Amygdala (tissue), 56 donors: ENCODE measurements at places on chromosomes 13 and 19.

GRCh38 chr13:25151626-25152195, 20.4 kb downstream of the AMER2 start:
- DNase-seq, result no peak

- peak; percentile 0 for DNase-seq
Observed at GRCh38 chr13:81487151-81487550, 1146.2 kb upstream of the SPRY2 start.

- DNase-seq, result no peak
Observed at GRCh38 chr13:105466376-105466775, 1069.1 kb downstream of the EFNB2 start.

- no peak for DNase-seq
Observed at GRCh38 chr19:37484406-37485168, 15.4 kb downstream of the ZNF570 start.

- DNase-seq, result no peak
Observed at GRCh38 chr13:46844431-46844830, 47.5 kb upstream of the ESD start.

- DNase-seq, result no peak
Observed at GRCh38 chr13:99299920-99300341, 7.3 kb downstream of the GPR183 start.

DNA sequence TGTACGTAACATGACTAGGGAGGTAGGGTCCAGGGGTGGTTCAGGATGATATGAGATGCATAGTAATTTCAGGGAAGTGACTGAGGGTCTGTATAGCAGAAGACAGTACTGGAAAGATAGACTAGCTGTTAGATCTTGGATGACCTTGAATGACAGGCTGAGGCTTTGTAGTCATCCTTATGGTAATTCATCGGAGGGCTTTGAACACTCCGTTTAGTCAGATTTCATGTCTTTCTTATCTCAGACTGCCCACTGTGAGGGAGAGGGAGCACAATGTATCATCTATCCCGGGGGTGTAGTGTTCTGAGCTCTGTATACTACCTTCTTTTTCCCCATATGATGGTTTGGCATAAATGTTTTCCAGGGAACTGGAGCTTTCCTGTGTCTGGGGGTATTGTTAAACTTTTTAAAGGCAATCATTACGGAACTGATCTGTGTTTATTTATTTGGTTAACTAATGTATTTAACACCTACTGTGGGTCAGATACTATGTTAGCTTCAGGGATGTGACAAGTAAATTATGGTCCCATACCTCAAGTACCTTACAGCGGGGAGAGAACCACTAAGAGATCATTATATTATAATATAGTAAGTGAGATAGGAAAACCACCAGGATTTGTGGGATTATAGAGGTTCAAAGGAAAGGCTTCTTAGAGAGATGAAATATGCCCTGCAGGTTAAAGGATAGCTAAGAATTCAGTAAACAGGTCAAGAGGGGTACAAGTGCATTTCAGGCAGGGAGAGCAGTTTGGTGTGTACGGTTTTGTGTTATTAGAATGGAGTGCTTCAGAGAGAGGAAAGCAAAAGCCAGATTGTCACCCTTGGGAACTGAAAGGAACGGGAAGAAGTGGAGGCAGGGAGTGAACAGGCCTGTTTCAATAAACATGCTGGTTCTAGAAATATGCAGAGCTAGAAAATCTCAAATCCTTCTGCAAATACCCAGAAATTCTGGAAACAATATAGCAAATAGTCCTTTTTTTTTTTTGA, 164.8 kb upstream of the KL start:
- no peak for DNase-seq

GRCh38 chr13:103540382-103540765, 474.2 kb upstream of the SLC10A2 start:
- no peak for DNase-seq

DNA sequence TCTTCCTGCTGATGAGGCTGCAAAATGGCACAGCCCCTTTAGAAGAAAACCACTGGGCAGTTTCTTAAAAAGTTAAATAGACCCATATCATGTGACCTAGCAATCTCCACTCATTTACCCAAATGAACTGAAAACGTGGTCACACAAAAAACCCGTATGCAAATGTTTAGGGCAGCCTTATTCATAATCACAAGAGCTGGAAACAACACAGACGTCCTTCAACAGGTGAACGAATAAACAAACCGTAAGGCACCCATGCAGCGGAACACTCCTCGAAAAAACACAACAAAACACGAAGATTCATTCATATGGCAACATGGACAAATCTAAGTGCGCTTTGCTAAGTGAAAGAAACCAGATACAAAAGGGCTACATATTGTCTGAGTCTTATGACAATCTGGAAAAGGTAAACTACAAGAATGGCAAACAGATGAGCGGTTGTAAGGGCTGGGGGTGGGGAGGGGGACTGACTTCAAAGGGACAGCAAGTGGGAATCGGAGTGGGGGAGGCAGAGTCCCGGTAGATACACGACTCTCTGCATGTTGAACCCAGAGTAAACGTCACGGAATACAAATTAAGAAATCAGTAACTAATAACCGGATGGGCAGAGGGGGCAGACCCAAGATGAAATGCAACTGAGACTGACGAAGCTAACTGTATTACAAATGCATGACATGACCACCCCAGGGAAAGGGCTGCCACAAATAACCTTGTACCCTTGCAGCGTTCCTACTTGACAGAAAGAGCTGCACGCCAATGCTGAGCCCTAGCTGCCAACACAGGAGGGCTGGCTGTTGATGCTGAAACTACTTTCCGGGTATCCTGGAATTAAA, 33.4 kb downstream of the MLLT1 start:
- DNase-seq, result no peak

DNA sequence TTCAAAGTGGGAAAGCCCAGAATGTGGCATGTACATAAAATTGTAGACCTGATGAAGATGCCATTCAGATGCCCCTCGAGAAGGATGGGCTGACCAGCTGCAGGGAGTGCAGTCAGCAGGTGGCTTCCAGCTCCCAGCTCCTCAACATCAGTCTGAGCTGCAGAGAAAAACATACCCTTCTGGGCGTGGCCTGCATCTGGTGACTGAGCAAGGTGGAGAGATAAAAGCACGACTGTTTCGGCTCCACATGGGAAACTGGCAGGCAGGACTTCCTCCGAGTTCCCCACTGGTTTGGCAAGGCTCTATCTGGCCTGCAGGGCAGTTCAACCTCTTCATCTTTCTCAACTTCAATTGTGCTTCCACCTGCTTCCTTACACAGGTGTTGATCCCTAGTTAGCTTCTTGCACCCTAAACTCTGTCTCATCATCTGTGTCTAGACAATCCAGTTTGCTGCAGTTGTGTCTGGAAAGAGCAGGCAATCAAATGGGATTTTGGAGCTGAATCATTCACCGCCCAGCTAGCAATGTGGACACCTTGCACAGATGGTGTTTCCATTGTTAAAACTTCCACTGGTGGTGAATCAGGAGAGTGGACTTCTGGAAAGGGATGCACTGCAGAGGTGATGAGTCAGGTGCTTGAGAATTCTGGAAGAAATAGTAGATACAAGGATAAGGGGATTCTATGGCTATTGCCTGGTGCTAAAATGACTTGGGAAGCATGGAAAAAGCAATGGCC, 56.8 kb downstream of the POLR1D start:
- no peak for DNase-seq

DNA sequence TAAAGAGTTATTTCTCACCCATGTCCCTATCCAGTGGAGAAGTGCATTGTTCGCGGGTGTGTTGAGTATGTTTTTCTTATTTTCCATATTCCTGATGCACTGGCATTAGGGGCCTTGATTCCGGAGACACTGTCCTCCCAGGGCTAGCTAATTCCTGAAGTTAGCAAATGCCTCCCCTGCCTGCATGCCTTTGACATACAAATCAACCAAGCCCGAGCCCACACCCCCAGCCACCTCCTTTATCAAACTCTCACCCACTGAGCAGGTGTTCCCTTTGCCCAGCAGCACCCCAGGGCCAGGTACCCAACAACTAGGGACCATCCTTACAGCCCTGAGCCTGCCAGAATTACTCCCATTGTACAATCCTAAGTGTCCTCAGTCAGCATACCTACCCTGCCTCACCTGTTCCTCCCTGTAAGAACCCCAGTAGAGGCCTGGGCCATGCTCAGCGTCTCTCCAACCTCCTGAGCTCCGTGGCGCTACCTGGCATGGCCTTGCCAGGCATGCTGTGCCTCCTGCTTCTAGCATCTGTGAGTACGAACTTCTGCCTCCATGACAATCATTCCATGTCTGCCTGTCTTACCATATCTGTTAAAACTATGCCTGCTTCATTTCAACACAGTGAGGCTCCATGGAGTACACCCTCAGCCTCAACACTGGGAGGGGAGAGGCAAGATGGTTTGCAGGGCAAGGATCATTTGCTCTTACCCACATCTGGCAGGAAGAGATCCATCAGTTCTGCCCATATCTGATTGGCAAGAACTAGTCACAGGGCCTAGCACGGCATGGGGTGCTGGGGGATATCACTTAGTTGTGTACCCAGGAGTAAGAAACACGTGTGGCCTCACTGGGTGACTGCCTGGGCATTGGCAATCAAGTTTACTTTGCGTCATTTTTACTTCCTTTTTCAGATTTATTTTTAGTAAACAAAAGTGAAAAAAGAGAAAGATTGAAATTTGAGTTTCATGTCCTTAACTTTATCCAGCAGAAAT, 203.9 kb downstream of the SHISA2 start:
- DNase-seq, result no peak

DNA sequence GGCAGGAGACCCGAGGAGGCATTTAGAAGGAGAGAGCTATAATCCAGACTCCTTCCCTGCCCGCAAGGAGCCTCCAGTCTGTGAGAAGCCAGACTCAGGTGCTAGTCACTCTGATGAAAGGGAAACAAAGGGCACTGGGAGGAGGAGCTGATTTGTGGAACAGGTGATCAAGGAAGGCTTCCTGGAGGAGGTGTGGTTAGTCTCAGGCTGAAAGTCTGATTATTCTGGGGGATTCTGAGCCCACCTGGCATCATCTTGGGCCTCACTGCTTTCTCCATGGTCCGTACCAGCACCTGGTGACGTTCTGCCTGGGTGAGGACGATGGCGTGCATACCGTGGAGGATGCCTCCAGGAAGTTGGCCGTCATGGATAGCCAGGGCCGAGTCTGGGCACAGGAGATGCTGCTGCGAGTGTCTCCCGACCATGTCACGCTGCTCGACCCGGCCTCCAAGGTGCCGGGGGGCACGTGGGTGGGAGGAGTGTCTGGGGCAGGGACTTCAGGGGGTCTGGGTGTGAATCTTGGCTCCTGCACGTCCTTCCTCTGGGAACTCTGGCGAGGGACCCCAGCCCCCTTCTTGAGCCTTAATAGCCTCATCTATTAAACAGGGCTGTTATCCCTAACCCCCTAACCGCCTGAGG, 3.9 kb downstream of the EPS8L1 start:
- no peak for DNase-seq

- no peak for DNase-seq
Observed at GRCh38 chr13:64283926-64284325, 2868.3 kb upstream of the PCDH20 start.

GRCh38 chr19:28632371-28633080, 580.4 kb downstream of the UQCRFS1 start:
- DNase-seq, result no peak

DNA sequence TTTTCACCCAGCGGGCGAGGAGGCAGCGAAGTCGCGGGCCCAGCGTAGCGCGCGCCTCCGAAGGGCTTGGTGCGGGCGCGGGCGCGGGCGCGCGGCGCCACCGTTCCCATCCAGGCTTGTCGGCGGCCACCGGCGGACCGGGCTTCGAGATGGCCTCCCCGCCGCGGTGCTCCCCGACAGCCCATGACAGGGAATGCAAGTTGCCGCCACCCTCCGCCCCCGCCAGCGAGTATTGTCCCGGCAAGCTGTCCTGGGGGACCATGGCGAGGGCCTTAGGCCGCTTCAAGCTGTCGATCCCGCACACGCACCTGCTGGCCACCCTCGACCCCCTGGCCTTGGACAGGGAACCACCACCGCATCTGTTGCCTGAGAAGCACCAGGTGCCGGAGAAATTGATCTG, at the start of gene WDR88:
TSS of gene WDR88 (plus strand) at position 94 of the 400 bp plus-strand sequence. CDS start at position 150, 56 bp downstream.
- DNase-seq, result no peak

- no peak for DNase-seq
Observed at GRCh38 chr13:20977394-20977793, 74.8 kb upstream of the XPO4 start.

DNA sequence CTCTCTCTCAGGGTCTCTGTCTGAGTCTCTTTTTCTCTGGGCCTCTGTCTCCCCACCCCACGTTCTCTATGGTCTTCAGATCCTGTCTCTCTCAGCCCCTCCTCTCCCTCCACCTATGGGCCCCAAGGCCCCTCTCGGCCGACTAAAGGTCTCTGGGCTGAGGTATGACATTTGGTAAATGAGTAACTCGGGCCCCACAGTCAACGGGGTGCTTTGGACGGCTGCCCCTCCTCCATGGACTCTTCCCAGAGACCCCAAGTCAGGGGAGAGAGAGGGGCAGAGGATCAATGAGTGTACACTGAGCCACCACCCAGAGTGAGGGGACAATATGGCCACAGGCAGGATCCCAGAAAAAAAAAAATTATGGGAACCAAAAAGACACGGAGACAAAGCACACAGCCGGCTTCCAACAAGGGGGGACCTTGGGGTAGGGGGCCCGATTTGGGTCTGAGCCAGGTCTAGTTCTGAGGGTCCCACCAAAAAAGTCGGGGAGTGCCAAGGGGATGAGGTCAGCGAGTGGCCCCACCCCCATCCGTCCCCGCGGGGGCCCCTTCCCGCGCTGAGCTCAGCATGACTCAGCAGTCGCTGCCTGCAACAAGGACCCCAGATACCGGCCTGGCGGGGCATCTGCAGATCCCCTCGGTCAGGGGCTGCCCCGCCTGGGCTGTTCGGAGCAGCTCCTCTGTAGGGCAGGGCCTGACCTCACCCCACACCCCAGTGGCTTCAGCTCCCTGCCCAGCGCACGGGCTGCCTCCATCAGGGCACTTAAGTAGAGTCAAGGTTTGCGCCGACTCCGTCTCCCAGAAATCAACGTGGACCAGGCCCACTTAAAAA, 1.5 kb upstream of the FTL start:
- DNase-seq, result peak; percentile 23

- DNase-seq, result no peak
Observed at GRCh38 chr19:46497773-46498172, 2.1 kb upstream of the PNMA8B start.

DNA sequence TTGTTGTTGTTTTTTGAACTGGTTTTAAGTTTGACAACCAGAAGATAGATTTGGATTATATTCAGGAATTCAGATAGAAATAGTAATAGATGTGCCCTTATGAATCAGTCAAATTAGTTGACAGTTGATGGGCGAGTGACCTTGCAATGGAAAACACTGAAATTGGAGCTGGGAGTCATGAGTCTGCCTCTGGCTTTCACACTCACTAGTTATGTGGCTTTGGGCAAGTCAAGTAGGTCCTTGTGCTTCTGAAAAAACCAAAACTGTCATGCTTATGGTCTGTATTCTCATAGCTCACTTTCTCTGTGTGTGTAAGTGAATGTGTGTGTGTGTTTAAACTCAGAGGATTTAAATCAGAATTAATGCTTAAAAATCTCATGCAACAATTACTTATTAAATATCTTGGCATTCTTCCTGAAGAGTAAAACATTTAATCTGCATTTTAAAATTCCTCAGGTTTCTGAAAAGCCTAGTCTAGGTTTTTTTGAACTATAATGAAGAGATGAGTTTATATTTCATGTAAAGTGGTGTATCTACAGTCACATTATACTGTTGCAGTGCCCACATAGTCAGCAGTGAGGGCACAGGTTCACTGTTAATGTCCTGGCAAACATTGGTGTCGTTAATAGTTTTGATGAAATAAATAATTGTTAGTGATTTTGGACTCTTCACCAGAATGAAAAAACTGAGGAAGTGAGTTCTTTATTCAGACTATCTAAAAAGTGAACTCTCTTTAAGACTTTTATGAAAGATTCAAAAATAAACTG, 32.5 kb downstream of the UCHL3 start:
- no peak for DNase-seq

GRCh38 chr19:38411041-38411712, 8.3 kb downstream of the FAM98C start:
- no peak for DNase-seq
